Activated T-helper 17 cell treated with anti-CD3 and anti-CD28 coated beads, Interleukin-2, amount 50 U/mL, for 72 hours (primary cell): ENCODE measurements at places on chromosomes 16 and 17. TPM values are rescaled to one million over a fixed set of nuclear protein-coding genes. Genes with fewer than 3 reads are reported as not detected.

DNA sequence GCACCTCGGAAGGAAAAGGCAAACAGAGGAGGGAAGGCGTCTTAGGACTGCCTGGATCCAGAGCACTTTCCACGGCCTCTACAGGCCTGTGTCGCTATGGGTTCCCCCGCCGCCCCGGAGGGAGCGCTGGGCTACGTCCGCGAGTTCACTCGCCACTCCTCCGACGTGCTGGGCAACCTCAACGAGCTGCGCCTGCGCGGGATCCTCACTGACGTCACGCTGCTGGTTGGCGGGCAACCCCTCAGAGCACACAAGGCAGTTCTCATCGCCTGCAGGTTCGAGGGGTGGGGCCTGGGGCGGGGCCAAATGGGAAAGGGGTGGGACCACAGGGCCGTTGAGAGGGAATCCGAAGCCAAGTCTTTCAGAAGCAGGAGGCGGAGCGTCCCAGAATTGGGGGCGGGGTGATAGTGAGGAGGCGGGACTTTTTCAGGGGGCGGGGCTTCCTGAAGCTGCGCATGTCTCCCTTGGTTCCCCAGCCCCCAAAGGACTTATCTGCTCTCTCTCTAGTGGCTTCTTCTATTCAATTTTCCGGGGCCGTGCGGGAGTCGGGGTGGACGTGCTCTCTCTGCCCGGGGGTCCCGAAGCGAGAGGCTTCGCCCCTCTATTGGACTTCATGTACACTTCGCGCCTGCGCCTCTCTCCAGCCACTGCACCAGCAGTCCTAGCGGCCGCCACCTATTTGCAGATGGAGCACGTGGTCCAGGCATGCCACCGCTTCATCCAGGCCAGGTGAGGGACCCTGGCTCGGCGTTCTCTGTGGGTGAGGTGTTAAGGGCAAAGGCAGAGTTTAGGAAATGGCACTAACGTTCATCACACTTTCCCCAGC is 939 bp downstream of the BCL6B start:
- ATAC-seq: peak; percentile 81

DNA sequence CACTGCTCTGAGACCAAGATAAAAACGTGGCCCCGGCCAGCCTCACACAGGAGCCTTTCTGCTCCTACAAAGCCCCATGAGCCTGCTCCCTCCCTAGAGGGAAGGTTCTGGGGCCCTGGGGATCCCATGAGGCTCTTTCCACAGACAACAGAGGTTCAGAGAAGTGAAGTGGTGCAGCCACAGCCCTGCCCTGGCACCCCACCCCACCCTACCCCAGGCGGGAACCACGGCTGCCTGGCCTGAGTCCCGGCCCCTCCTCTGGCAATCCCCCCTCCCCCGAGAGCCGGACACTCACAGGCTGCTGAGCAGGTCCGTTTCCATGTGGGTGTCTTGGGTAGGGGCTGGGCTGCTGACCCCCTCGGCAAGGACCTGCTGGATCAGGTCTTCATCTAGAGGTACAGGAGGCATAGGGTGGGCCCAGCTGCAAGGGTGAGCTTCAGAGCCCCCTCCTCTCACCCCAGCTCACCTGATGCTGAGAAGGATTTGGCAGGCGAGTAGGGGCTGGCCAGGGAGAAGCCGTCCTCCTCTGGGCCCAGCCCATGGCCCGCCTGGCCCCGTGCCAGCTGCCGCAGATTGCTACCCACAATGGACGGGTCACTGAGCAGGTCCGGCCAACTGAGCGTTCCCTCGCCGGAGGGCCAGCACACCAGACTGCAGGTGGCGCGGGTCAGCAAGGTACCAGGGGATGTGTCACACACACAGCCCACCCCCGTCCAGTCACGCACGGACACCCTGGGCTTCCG is 38.7 kb downstream of the PKD1 start:
- ATAC-seq: no peak

DNA sequence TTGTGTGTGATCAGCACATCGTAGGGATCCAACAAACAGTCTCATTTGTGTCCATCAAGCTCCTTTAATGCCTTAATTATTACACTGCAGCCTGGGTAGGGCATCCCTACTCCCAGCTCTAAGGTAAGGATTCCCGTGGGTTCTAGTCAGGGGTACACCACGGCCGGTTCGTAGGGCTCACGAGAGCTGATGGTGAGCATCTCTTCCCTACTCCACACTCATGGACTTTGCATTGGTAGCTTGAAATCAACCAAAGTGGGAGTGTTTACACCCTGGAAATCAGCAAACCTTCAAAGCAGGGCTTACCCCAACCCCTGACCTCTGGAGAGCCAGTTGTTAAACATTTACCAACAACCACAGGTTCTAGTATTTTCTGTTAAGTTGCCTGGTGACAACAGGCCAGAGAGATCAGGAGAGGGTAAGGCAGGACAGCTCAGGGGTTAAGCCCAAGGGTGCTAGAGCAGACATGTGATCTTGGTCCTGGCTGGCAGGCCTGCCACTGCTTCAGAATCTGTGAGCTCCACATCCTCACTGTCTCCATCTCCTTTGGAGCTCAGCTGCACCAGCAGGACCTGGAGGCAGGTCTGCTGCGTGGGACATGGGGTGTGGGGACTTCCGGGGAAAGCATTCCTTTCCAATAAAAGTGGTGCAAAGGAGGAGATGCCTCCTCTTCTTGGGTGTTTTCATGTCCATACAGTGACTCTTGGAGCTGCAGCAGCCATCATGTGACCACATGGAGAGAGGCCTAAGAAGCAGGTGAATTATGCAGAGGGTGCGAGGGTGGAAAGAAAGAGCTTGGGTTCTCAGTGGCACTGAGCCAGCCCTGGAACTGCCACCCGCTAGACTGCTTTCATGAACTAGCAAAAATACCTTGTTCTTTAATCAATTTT is 36.1 kb upstream of the ZCCHC14 start:
- no peak for ATAC-seq

Gene GLIS2
- 0.37 TPM for total RNA-seq

Gene PABPN1L
- not detected for total RNA-seq

Gene ZNF624
- total RNA-seq: 3.4 TPM

Gene ST6GALNAC1
- total RNA-seq: 1.4 TPM

Gene SMIM5
- total RNA-seq: not detected
